ENCODE measurements at places on chromosomes 2 and 18.

- DNase-seq: no peak
Measured at GRCh38 chr2:102950371-102950946, 188.6 kb downstream of the TMEM182 start.

GRCh38 chr18:77123320-77124231 is 9.0 kb downstream of the MBP start:
- no peak for DNase-seq

DNA sequence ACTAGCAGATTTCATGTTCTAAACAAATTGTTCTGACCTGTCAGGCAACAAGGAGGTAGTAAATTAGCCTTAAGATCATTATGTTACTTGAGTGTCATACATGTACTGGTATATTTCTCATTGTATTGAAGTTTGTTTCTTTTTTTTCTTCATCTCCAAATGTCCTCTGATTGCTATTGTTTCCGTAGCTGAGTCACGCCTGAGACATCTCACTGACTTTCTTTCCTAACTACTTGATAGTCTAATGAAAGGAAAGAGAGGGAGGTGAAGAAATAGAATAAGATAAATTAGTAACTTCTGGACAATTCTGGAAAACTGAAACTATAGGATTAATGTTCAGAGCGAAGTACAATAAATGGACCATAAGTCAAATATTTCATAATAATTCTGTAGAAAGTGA is 1049.9 kb downstream of the TSN start:
- no peak for DNase-seq

DNA sequence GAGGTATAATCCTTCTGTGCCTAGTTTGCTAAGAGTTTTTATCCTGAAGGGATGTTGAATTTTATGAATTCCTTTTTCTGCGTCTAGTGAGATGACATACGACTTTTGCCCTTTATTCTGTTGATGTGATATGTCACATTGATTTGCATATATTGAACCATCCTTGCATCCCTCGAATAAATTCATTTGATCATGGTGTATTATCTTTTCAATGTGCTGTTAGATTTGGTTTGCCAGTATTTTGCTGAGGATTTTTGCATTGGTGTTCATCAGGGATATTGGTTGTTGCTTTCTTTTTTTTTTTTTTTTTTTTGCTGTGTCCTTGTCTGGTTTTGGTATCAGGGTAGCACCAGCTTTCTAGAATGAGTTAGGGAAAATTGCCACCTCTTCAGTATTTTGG is 9.1 kb downstream of the GCC2 start:
- DNase-seq: no peak

DNA sequence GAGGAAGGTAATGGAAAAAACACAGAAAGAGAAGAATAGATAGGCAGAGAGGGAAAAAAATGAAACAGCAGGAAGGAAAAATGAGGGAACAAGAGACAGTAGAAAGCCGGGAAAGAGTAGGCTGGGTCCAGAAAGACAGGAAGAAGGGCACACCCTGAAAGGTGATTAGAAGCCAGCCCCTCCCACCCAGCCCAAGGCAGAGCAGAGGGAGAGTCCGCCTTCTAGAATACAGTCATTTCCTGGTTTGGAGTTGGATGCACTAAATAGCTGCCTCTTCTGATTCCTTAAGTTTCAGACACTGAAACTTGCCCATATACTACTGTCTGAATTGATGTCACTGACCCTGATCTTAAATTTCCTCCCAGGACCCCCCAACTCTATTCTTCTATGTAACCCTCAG is 17.9 kb upstream of the DSG3 start:
- no peak for DNase-seq

- DNase-seq: no peak
Measured at GRCh38 chr2:178108176-178108575, 4.1 kb upstream of the RBM45 start.

DNA sequence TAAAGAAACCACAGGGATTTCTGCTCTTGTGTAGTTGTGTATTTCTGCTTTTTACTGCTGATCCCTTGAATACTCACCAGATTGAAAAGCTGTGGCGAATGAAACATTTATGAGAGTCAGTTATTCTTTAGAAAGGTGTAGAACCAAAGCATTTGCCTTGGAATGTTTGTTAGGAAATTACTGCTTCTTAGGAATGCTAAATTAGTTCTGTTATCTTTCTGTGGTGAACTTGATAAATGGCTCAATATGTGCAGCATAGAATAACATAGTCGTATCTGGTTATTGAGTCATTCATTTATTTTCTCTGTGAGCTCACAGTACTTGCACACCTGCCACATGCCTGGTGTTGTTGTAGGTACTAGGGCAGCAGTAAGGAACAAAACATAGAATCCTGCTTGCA is 57.0 kb upstream of the FAM237A start:
- no peak for DNase-seq

DNA sequence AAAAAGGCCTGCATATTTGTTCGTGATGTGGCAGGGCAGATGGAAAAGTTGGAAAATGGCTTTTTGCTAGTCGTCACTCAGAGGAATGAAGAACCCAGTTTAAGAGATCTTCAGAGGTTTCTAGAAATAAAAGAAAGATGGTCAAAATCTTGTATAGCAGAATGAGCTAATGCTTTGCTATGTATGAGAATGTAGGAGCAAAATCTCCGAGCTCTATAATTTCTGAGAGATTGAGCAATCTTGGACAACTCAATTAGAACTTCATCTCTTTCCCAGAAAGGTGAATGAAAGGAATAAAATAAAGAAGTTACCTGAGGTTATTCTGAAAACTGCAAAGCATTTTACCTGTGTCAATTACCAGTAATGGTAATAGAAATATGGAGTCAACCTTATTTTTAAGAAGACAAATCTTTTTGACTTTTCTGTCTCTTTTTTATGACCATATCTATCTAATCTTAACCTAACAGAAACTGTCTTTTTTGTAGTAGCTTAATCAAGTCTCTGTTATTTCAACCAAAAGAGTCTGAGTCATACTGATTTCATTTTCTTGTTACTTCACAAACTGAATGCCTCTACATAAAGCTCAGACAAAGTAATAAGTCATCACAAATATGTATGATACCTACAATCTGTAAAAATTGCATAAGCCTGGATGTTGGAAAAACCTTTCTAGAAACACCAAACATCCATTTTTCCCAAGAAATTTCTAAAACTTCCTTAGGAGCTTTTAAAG is 32.5 kb downstream of the CCDC68 start:
- no peak for DNase-seq

- no peak for DNase-seq
Measured at GRCh38 chr2:231565887-231566594, 26.6 kb upstream of the TEX44 start.

- DNase-seq: no peak
Measured at GRCh38 chr2:45291296-45291701, 282.0 kb upstream of the SIX2 start.

- no peak for DNase-seq
Measured at GRCh38 chr2:45631955-45632354, 19.5 kb upstream of the PRKCE start.

GRCh38 chr2:182758379-182758778 is 42.3 kb downstream of the DNAJC10 start:
- no peak for DNase-seq

DNA sequence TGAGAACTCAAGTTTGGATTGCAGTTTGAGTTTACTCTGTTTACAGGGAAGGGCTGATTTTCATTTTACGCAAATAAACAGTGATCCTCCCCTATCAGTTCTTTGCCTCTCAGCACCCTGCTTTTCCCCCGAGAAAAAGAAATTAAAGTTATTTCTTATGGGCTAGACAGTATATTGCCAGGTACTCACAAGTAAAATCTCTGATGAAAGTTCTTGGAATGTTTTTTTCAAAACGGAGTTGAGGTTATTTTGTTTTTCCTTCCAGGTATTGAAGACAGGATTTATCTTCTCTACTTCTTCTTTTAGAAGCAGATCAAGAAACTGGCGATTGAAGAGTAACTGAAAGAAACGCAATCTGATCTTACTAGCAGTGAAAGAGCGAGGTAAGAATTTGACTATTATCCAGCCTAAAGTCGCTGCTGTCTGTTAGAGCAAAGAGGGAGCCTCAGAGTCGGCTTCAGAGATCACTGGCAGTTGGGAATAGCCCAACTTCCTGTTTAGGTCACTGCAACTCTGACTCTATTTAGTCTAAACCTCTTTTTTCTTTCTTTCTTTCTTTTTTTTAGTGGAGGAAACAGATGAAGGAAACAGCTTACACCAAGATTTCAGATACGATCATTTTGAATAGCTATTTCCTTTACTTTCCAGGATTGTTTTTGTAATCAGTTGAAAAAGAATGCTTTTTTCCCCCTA is at the start of gene TFPI:
TSS of gene TFPI (minus strand) at position 425 of the 693 bp plus-strand sequence. CDS start 50,667 bp downstream, outside the sequence.
- no peak for DNase-seq

GRCh38 chr18:63132819-63133200 is 186.8 kb downstream of the BCL2 start:
- DNase-seq: no peak

Data from central memory CD4-positive, alpha-beta T cell (primary cell).